ENCODE measurements at places on chromosomes 7 and 10.

- no peak for DNase-seq
Observed at GRCh38 chr10:36506697-36507496, 618.5 kb upstream of the ANKRD30A start.

GRCh38 chr7:114048386-114049235, 129.8 kb upstream of the PPP1R3A start:
- DNase-seq = no peak

- no peak for DNase-seq
Observed at GRCh38 chr10:116274064-116274904, 1.3 kb upstream of the GFRA1 start.

- DNase-seq = no peak
Observed at GRCh38 chr7:121401896-121402295, 5.8 kb upstream of the FAM3C start.

- no peak for DNase-seq
Observed at GRCh38 chr7:97694355-97694754, 37.5 kb upstream of the TAC1 start.

DNA sequence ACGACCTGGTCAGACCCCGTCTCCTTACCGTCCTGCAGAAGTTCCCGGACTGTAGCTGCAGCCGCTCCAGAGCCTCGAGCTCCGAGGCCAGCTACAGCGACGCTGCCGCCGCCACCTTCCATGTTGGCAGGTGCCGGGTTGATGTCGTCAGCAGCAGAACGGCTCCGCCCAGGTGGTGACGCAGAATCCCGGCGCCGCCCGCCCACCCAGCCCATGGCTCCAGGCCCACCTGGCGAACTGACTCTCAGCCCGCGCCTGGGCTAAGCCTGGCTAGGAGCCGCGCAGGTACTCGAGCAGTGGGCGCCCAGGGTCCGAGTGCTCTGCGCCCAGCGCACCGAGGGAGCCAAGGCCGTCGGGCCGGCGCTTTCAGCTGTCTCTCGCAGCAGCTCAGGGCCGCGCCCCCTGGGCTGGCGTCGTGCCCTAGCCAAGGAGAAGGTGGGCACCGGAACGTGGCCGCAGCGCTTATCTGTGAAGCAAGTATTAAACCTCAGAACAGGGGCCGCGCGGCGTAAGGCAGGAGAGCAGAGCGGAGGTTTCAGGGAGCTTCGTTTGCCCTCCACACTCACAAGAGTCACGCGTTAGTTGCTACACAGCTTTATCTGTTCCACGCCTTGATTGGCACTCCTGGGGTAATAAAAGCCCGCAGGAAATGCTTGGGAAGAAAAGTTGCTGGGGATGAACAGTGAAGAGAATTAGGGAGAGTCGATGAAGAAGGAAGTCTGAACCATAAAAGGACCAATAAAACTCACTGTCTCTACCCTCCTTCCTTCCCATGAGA, at the start of the genes COG5 and DUS4L:
Gene COG5 (minus strand): TSS at position 146 of the 778 bp plus-strand sequence. CDS start 24 bp downstream, at position 122.
Gene DUS4L (plus strand): TSS at position 197 of the 778 bp plus-strand sequence. CDS start 3,100 bp downstream, outside the sequence.
- DNase-seq = peak; percentile 94

GRCh38 chr10:127561647-127562046, 12.5 kb downstream of the NPS start:
- DNase-seq = no peak

GRCh38 chr7:95558864-95559263, 37.5 kb downstream of the PDK4 start:
- DNase-seq = no peak

- DNase-seq = no peak
Observed at GRCh38 chr10:374354-374753, 239.1 kb downstream of the ZMYND11 start.

DNA sequence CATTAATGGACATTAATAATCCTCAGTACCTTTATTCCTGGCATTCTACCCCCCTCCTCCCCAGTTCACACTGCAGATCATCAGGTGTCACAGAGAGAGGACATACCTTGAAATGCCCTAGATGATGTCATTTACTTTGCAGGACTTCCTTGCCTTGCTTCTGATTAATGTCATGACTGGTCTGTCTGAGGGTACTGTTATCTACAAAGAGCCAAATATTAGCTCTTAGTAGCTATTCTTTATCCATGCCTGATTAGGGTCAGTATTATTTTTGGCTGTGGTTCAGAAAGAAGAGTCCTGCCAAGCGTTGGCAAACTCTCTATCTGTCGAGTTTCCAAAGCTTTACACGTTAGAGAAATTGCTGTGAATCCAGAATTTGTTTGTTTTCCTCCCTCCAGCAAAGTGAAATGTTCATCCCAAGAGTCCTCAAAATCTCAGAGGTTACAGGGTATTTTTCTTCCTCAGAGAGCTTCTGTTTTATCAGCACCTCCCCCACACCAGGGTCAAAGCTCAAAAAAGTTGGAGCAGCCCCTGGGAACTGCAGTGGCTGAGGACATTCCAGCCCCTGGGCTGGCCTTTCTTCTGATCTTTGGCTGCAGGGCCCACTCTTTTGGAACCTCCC, 12.6 kb downstream of the SCD start:
- no peak for DNase-seq

DNA sequence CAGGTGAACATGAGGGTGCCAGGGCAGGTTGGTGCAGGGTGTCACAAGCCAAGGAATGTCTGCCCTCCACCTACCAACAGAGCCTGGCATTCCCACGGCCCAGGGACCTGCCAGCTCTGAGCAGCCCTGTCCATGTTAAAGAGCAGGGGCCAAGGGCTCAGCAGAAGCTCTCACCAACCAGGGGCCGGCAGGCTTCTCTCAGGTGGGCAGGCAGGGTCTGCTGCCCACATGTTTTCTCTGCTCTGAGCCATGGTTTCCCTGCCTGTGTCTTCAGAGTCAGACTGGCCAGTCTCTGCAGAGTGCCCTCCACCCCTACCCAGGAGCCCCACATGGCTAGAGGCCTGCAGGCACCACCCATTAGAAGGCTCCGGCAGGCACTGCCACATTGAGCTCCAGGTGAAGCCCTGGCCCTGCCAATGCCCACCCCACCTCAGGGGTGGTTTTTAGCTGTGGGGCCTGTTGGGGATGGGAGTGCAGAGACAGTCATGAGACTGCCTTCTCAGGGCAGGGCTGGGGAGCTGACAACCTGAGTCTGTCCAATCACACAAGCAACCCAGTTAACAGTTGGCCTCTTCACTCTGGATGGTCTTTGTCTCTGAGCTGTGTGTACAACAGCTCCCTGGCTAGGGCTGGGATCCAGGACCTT, 135.9 kb downstream of the ARHGAP22 start:
- peak; percentile 56 for DNase-seq

- DNase-seq = no peak
Observed at GRCh38 chr10:110274072-110274627, 30.6 kb downstream of the SMNDC1 start.

DNA sequence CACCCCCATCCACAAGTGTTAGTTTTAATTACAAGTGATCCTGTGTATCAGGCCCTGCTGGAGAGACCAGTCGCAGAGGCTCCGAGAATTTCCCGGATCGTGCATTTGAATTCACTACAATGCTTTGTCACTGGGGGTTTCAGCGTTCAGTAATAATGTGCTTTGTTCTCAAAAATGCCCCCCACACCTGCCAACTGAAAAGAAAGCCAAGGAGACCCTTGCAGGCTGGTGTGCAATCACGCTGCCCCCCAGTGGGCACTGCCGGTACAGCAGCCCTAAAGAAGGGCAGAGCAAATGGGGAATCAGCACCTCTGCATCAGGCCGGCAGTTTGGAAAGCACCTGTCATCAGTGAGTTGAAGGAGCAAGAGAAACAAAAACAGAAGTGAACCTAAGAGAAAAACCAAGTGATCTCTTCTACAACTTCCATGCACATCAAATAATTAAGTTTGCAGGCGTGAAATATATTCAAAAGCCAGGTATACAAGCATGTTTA, 177.6 kb downstream of the PARD3 start:
- peak; percentile 87 for DNase-seq

GRCh38 chr10:84762754-84763394, 434.5 kb downstream of the CCSER2 start:
- DNase-seq = no peak

DNA sequence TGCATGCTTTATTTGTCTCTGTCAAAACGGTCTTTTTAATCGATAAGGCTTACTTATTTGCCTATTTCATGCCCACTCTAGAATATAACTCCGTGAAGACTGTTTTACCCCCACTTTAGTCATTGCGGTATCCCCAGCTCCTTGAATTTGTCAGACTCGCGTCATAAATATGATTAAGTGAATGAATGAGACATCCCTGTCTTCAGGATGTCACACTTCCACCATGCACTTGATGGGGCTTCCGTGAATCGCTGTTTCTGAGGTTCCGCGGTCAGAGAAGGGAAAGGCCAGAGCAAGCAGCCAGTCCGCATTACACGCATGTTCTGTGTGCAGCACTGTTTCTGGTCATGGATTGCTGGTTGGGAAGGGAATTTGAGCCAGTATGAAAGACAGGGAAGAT, 138.8 kb downstream of the CELF2 start:
- no peak for DNase-seq

DNA sequence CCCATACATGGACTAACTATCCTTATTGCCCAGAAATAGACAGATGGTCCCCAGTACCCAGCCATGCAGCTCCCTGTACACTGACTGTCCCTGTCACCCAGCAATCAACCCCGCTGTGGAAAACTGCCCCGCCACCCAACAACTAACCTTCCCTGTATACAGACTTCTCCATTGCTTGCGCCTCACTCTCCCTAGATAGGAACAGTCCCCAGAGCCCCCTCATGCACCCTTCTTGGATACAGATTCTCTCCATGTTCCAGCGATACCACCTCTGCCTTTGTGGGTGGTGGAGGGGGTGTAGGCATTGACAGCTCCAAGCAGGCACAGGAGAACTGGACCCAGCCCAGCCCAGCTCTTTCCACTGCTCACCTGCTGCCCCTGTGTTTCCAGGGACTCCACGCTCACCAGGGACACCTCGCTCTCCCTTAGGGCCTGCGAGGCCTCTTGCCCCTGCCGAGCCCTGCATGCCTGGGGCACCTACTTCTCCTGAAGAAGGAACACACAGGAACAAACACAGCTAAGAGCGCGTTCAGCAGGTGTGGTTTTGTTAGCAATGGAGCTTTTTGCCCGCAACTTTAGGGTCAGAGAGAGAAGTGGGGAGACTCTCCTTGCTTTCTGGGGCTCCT, 7.2 kb downstream of the SFTPD start:
- no peak for DNase-seq

DNA sequence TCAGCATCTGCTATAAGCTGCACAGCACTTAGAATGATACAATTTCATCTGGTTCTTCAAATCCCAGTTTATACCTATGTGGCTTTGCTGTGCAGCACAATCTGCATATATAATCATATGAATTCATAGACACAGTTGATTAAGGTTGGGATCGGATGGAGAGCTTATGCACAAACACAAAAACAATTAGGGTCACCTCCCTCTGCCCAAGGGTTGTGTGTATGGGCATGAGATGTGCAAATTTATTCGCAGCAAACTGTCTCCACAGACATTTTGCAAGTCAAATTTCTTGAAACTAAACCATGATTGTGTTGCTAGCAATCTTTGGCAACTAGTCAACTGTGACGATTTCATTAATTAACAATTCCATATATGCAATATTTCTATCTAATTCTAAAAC, 955.7 kb downstream of the SORCS3 start:
- no peak for DNase-seq

GRCh38 chr10:29732918-29733317, 98.1 kb upstream of the SVIL start:
- no peak for DNase-seq

DNA sequence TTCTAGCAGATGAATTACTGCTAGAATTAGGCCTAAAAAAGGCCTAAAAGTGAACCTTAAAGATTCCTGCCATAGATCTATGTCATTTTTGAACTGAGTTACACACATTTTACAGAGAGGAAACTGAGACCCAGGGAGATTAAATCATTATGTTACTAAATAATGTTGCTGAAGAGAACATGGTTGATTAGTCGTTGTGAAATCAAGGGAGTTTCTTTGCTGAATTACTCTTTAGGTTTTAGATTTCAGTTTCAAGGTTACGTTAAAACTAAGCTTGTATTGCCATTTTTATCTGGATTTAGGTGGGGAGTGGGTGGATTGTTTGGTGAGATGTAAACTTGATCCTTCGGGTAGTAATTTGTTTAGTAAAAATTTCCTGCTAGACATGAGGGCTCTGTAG, 21.3 kb downstream of the CDK14 start:
- no peak for DNase-seq

- DNase-seq = no peak
Observed at GRCh38 chr10:15485684-15486316, 114.7 kb upstream of the FAM171A1 start.

DNA sequence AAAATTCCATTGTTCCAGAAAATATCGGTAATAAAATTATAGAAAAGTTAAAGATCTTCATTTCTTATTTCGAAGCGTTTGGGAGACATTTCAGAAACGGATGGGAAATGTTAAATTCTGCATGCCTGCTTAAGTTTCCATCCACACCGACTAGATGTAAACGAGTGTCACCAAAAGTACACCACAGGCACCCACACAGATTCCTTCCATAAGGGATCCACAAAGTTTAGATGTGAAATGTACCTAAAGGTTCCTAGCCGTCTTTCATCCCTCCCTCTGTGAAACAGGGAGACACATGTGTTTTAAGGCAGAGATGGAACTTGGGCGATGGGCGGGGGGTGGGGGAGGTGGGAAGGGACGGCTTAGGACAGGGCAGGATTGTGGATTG, 621 bp upstream of the CAV1 start:
- DNase-seq = no peak

Data from activated effector memory CD4-positive, alpha-beta T cell treated with anti-CD3 and anti-CD28 coated beads, Interleukin-2, amount 50 U/mL, for 16 hours (primary cell).